ENCODE measurements at places on chromosomes 5 and 9.

GRCh38 chr9:117028103-117028858 is 341.2 kb downstream of the TRIM32 start:
- DNase-seq = no peak

DNA sequence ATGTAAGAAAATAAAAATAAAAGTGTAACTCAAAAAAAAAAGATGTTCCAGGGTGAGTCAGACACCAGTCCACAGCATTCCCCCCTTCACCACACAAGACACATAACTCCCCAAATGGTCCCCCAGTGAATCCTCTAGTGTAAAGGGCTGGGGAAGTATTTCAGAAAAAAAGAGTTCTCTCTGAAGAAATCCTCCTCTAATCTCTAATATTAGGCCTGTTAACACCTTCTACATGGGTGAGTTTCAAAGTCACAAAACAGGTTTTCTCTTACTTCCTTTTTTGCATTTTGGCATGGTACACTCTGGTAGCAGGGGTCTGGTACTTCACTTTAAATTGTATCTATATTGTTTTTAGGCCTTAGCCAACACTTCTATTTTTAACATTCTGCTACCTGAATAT is 28.2 kb downstream of the RNF145 start:
- no peak for DNase-seq

DNA sequence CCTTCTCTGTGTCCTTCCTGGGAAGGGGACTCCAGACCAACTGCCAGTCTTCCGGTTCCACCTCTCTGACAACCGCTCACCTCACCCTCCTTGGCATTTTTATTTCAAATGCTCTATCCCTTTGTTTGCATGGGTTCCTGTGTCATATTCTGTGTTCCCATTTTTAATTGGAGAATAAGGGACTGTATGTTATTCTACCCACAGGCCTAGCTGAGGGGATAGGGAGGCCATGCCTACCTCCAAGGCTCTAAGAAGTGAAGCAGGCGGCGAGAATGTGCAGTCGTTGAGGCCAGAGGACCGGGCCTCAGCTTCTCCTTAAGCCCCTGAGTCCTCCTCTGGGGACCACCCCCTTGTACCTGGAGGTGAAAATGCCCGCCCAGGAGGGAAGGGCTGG is 936 bp upstream of the WDR5 start:
- DNase-seq = no peak

DNA sequence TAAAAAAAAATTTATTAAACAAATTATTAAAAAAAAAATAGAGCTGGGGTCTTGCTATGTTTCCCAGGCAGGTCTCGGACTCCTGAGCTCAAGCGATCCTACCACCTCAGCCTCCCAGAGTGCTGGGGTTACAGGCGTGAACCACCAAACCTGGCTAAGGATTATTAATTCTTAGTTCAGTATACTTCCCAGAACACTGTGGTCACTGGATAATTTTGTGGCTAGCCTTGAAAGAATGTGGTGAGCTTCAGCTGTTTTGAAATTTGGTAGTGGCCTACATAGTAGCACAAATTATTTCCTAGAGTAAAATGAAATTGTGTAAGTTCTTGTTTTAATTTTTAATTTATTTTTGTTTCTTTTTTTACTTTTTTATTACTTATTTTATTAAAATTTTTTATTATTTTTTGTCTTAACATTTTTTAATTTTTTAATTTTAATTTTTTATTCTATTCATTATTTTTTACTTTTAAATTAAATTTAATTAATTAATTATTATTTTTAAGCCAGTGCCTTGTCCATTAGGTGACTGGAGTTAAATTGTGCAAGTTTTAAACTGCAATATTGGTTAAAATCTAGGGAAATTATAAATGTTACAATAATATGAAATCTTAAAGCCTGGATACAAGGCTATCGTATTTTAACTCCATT is 23.0 kb downstream of the ARRDC3 start:
- no peak for DNase-seq

DNA sequence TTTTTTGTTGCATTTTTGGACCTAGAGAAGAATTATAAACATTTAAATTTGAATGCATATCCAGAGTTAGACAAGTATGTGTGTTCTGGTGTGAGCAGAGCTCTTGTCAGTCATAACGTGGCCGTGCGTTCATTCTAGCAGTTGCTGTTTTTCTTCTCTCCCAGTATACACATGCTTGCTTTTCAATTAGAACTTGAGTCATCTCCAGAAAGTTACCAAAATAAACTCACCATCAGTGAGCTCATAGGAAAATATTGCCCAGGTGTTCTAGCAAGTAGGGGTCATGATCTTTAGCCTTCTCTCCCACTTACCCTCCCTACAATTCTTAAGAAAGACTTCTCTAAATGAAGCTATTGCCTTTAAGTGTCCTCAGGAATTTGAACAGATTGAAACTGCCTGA is 247.5 kb upstream of the TUT7 start:
- no peak for DNase-seq

- no peak for DNase-seq
Measured at GRCh38 chr5:171801839-171802238, 16.2 kb downstream of the SMIM23 start.

DNA sequence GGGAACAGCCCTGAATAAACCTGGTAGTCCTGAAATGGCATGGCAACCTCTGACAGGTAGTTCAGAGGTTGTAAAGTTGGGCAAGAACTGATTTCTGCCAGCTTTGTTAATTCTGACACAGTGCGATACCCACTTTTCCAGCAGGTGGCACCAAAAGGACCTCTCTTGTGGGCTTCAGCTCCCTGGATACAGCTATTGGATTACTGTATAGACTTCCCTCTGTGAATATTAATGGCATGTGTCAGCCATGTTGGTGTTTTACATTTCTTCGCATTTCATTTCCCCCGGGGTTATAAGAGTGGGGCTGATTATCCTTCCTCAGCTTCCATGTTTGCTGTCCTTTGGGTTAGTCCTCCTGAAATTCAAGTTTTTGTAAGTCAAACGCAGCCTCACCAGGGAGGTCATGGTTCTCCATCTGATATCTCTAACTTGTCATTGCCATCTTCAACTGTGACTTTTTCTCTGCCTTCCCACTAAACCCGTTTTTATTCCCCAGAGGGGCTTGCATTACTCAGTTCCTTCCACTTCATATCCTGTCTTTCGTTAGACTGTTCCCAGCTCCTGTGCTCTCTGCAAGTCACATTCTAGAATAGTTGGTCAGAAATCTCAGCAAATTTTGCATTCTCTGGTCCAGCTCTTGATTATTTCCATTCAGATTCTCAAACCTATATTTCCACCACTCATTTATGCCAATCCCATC is 135.6 kb downstream of the LIFR start:
- DNase-seq = no peak

DNA sequence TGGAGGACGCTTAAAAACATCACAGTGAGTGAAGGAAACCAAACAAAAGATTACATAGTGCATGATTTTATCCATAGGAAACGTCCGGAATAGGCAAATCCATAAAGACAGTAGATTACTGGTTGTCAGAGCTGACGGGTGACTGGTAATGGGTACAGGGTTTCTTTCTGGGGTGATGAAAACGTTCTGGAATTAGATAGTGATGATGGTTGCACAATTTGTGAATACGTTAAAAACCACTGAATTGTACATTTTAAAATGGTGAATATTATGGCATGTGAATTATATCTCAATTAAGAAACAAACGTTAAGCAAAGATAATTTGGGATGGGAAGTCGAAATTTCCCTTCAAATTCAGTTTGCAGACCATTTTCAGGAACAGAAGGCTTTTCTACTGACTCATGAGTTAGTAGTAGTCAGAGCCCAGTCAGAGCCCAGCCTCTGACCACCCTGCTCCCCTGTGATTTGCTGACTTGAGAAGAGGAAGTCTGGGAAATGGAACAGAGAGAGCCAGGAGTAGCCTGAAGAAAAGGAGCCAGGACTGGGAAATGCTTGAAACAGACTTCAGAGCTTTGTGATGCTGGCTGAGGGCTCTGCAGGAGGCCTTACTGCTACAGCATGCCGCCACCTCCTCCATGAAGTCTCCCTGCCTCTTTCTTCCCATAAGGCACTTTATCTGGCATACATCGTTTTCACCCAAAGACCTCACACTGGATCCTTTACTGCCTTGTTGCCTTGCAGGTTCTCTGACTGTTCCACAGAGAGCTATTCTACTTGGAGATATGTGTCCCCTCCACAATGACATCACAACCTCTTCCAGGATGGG is 46.4 kb upstream of the CTNNA1 start:
- DNase-seq = no peak

- no peak for DNase-seq
Measured at GRCh38 chr9:89880721-89881120, 275.9 kb downstream of the GADD45G start.

- no peak for DNase-seq
Measured at GRCh38 chr5:74257645-74258313, 382.7 kb downstream of the ENC1 start.

- peak; percentile 79 for DNase-seq
Measured at GRCh38 chr5:39283231-39283818, 64.0 kb upstream of the FYB1 start.

DNA sequence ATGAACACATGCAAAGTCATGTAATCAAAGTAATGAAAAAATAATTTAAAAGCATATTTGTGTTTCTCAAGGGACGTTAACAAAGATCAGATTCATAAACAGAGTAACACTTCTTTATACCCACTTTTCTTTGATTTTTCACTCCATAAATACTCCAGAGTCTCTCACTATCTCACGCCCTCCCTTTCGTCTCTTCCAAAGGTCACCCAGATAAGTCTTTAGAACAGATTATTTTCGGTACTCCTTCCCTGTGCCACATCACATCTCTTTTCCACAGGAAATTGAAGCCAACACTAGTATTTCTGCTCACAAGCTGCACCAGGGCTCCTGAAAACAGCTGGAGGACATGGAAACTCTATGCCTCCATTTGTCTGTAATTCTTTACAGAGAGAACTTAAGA is 15.4 kb upstream of the ALDOB start:
- DNase-seq = no peak

- DNase-seq = no peak
Measured at GRCh38 chr5:122297587-122298298, 14.3 kb upstream of the SNCAIP start.

DNA sequence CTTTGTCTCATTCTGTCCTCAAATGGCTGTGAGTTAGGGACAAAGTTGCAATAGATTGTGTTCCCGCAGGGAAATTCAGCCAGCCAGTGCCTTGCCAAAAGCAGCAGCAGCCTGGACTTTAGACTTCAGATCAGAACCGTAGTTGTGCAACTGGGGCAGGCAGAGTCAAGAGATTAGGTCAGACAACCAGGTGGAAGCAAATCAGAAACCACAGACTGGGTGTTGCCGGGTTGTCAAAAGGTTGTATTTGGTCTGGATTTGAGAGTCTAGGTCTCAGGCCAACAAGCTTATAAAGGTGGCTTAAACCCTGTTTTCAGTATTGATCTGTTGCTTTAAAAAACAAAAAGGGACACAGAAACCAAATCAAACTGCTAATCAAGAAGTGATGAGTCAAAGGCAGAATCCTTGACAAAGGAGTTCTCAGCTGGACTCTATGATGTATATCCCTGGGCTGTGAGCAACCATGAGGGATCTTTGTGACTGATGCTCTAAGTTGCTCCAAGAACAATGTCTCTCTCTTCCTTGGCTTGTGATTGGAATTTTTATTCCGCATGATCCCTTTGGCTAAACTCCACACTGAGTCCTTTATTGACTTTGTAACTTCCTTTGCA is 20.9 kb downstream of the RFK start:
- no peak for DNase-seq

- peak; percentile 38 for DNase-seq
Measured at GRCh38 chr5:157511651-157512644, 51.9 kb downstream of the NIPAL4 start.

- DNase-seq = no peak
Measured at GRCh38 chr5:159576902-159577301, 246.6 kb upstream of the IL12B start.

DNA sequence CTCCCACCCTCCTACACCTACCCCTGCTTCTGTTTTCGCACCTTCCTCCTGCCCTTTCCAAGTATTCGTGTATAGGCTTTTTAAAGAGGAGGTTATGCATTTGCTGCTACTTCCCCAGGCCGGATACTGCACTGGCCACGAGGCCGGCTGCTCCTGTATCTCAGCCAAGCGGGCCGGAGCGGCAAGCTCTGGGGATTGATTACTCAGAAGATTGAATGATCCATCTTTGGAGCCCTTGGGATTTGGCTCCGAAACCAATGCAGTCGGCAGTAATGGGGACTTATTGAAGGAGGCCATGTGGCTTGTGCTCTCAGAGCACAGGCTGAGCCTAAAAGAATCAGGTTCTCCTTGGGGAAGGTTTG is 405.3 kb downstream of the TLE4 start:
- DNase-seq = no peak

DNA sequence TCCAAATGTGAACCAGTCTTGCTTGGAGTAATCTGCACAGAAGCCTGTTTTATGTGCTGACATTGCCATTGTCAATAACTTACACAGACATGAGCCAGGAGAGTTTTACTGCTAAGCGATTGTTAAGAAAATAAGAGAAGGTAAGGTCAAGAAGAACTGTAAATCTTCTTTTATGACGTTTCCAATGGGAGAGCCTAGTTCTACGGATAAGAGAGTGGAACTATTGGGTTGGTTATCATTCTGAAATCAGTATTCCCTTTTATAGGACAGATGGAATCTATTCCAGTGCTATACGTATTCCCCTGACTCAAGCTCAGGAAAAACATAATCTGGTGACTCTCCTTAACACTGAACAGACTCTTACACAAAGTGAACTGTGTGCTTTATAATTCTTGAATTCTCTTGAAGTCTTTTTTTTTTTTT is 137.9 kb upstream of the OTULINL start:
- no peak for DNase-seq

DNA sequence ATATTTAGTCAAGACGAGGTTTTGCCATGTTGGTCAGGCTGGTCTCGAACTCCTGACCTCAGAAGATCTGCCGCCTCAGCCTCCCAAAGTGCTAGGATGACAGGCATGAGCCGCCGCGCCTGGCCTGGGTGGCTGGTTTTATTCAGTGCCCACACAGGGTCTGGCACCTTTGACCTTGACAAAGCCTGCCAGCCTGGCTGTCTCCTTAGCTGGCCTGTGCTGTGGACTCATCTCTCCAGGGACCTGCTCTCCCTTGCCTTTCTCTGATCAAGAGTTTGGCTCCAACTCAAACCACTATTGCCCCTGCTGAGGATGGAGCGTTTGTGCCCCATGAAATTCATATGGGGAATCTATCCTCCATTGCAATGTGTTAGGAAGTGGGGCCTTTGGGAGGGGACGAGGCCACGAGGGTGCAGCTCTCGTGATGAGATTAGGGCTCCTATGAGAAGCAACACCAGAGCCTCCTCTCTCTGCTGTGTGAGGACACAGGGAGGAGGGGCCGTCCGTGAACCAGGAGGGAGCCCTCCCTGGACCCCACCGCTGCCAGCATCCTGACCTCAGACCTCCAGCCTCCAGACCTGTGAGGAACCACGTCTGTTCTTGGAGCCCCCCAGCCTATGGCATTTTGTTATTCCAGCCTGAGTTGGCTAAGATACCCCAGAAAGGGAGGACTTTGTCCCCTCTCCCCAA is 45.0 kb downstream of the MRPL36 start:
- DNase-seq = no peak

GRCh38 chr9:95516221-95516733 is 494 bp downstream of the PTCH1 start:
- no peak for DNase-seq
